ENCODE measurements at places on chromosomes 3 and 15. TPM values are rescaled to one million over a fixed set of nuclear protein-coding genes. Genes with fewer than 3 reads are reported as not detected.

PLA2G4D gene
- total RNA-seq: not detected

SERPINI2 gene
- total RNA-seq: not detected

GOLGA8K gene
- not detected for total RNA-seq

GMNC gene
- not detected for total RNA-seq

SCN5A gene
- 0.05 TPM for total RNA-seq

TBL1XR1 gene
- 143 TPM for total RNA-seq

BUB1B gene
- total RNA-seq: 1.6 TPM

ARGFX gene
- total RNA-seq: not detected

ARRDC4 gene
- total RNA-seq: 9.8 TPM

CIDEC gene
- 37.6 TPM for total RNA-seq

TP63 gene
- 0.37 TPM for total RNA-seq

IL1RAP gene
- total RNA-seq: 14.3 TPM

ZNF860 gene
- 0.05 TPM for total RNA-seq

ATG3 gene
- total RNA-seq: 47.4 TPM

TUSC7 gene
- not detected for total RNA-seq

KCNAB1 gene
- not detected for total RNA-seq
